ENCODE measurements at places on chromosomes 11 and 22. TPM values are rescaled to one million over a fixed set of nuclear protein-coding genes. Genes with fewer than 3 reads are reported as not detected.

Gene RHBDD3
- 66.4 TPM for total RNA-seq

Gene FAR1
- total RNA-seq: 58.0 TPM

Gene SULT4A1
- total RNA-seq: 7.0 TPM

Gene RTN4R
- 36.0 TPM for total RNA-seq

Gene OR52A1
- total RNA-seq: not detected

Gene PPME1
- total RNA-seq: 44.6 TPM

Gene MDK
- 2,040 TPM for total RNA-seq

Gene CASP5
- total RNA-seq: not detected

Gene BTBD18
- not detected for total RNA-seq

Gene OOSP1
- total RNA-seq: not detected

Gene APOBEC3B
- total RNA-seq: 10.1 TPM

Gene MRGPRX2
- total RNA-seq: not detected
